ENCODE measurements at places on chromosomes 12 and 14.

DNA sequence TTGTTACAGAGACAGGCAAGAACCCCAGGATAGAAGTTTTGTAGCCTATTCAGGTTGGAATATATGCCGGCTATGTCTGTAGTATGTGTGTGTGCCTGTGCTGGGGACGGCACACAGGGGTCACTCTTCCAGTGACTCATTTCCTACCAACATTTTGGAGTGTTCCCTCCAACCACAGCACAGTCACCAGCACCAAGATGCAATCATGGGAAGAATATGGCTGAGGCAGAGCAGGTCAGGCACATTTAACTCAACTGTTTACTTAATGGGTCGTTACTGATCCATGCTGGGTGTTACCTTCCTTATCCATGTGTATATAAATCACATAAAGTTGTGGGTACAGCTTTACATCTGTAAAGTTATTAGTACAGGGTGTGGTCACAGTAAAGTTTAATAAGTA, 178.3 kb downstream of the PRKD1 start:
- no peak for DNase-seq

GRCh38 chr12:56034586-56035332, 7.0 kb upstream of the RPS26 start:
- DNase-seq: no peak

DNA sequence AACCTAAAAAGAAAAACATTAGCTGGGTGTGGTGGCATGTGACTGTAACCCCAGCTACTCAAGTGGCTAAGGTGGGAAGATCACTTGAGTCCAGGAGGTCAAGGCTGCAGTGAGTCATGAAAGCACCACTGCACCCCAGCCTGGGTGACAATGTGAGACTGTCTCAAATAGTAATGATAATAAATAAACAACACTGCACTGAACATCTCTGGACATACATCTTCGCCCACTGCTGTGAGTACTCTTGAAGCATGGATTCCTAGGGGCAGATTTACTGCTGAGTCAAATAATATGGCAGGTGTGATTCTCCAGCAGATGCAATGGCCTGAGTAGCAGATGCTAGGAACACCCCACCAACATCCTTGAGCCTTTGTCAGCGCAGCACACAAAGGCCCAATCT, 23.6 kb downstream of the ABCB9 start:
- DNase-seq: peak; percentile 53

DNA sequence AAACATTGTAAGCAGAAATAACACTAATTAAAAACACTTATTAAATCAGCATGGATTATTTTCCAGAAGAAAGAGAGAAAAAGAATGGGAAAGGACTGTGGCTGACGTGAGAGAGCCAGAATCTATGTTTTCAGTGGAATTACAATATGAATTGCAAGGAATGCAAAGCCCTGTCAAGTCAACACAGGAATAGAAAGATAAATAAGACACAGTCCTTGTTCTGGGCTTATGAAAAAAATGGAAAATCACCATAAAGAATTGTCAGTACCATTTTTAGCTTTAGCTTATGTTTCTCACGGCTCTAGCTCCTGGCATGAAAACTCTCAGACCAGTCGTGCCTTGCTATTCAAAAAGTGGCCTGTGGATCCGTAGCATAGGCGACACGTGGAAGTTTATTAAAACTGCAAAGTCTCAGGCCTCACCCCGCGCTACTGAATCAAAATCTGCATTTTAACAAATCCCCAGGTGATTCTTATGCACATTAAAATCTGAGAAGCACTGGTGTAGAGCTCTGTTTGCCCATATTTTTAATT, 549.1 kb downstream of the RPS29 start:
- DNase-seq: no peak

DNA sequence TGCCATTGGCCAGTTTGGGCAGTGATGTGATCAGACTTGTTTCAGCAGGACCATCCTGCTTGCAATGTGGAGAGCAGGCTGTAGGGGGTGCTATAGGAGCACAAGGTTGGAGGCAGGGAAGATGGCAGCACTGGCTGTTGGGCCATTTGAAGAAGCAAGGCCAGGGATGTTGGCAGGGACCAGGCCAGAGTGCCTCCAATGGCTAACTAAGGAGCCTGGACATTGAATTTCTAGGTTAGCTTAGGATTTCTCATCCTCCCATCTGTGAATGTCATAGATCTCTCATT, 23.5 kb downstream of the FGF23 start:
- DNase-seq: peak; percentile 70

- DNase-seq: no peak
These were observed 90.2 kb downstream of the NTN4 start for GRCh38 chr12:95700316-95700785.

DNA sequence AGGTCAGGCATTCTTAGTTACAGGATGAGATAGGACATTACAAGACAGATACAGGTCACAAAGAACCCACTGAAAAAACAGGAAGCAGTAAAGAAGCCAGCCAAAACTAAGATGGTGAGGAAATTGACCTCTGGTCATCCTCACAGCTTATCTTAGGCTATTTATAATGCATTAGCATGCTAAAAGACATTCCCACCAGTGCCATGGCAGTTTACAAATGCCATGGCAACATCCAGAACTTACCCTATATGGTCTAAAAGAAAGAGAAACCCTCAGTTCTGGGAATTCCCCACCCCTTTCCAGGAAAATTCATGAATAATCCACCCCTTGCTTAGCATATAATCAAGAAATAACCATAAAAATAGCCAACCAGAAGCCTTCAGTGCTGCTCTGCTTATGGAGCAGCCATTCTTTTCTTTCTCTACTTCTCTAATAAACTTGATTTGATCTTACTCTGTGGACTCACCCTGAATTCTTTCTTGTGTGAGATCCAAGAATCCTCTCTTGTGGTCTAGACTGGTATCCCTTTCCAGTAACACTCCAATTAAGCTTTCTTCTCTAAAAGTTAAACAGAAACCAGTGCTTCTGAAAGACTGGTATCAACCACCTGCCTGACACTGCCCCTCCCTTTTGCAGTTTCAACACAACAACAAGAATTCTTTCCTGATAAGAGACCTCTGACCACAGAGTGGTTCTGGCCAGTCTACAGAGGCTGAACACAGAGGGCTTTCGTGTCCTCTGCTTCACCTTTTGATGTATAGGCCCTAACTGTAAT, 86.9 kb downstream of the BCAT1 start:
- DNase-seq: peak; percentile 20

DNA sequence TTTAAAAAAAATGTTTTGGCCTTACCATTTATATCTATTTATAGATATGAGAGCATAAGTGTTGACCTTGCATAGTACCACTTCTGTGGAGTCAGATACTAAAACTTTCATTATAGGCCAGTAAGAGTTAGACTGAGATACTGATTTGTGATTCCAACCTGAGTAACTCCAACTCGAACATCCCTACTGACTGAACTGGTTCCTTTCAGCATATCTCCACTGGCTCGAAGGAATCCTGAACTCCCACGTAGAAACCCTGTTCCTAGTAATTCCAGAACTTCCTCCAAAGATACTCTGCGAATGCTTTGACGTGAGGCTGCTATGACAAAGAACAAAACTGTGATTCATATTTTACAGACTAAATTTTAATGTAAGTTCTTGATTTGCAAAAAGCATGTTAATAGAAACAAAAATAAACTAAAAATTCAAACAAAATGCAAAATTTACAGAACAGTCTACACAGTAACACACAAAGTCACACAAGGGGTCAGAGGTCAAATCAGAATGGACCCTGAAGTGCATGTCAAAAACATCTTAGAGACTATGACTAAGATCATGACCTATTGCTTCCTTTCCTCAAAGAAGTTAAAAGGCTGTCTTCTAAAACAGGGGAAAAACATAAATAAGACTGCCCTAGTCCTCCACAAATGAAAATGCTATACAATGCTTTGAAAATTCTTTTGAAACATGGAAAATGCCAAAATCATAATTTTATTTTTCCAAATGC, 31.5 kb downstream of the HEATR5A start:
- DNase-seq: no peak

DNA sequence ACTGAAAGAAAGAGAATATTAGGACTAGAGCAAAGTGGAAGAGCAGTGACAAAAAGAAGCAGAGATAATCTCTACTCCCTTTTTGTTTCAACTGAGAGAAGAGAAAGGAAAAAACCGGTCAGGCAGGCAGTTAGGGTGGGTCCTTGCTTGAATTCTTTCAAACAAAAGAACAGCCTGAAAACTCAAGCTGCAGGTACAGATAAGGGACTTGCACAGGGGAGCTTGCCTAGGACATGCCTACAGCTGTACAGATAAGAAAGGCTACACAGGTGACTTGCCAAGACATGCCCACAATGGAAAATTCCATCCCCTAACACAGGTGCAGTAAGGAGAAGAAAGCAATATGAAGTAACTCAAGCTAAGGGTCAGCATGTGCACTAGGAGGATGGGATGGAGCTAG, 532.2 kb upstream of the MIS18BP1 start:
- DNase-seq: no peak

- DNase-seq: peak; percentile 97
These were observed at the start of gene PSEN1 for GRCh38 chr14:73136387-73137225. TSS of gene PSEN1 (plus strand) at chr14:73136507. CDS start at chr14:73148020, 11,513 bp downstream.

DNA sequence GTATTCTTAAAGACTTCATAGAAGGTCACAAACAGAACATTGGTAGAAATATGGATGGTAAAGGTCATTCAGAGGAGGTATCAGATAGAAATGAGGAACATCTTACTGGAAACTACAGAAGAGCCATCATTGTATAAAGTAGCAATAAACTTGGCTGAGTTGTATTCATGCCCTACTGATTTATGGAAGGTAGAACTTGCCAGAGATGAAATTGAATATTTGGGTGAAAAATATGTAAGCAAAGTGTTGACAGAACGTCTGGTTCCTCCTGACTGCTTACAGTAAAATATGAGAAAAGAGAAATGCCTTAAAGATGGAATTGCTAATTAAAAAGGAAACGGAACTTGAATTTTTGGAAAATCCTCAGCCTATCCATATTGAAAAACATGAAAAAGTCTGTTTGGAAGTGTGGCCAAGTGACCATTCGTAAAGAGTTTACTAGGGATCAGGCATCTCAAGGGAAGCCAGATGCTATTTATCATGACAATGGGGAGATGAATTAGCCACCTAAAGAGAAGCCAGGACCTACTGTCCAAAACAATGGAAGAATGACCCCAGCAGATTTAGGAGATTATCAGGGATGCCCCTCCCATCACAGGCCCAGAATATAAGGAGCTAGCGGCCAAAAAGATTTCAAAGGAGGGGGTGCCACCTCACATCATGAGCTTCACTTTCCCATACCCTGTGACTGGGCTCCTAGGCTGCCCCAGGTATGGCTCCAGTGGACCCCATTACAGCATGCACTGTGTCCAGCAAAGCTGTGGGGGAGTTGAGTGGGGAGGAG, 189.3 kb downstream of the ITPR2 start:
- no peak for DNase-seq

- DNase-seq: no peak
These were observed 69.2 kb downstream of the SLC25A47 start for GRCh38 chr14:100392356-100392755.

All from erythroblast (primary cell).